Activated CD4-positive, CD25-positive, alpha-beta regulatory T cell treated with anti-CD3 and anti-CD28 coated beads, Interleukin-2, amount 50 U/mL, for 16 hours (primary cell): ENCODE measurements at places on chromosomes 1 and 21.

- no peak for DNase-seq
Observed at GRCh38 chr21:45863267-45863666, 118.3 kb upstream of the COL6A1 start.

- no peak for DNase-seq
Observed at GRCh38 chr1:58727364-58727763, 27.5 kb upstream of the MYSM1 start.

DNA sequence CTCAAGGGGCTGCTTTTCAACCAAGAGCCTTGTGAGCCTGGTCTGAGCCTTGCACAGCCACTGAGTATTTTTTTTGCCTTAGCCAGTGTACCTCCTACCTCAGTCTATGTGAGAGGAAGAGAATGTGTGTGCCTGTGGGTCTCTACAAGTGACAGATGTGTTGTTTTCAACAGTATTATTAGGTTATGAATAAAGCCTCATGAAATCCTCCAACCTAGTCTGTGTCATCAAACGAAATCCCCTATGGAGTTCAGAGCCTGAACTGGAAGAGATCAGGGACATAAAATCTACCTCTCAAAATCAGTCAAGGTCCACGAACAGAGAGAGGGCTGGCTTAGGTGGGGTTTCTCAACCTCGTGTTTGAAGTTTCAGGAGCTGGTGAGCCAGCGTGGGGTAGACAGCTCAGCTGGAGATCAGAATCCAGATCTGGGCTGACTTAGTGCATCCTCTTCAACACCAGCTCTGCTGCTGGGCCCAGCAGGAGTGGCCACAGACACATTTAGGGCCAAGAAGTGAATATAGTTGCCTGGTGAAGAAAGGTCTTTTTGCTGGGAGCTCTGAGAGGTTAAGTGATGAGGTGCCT, 8.2 kb downstream of the XKR8 start:
- DNase-seq: no peak

DNA sequence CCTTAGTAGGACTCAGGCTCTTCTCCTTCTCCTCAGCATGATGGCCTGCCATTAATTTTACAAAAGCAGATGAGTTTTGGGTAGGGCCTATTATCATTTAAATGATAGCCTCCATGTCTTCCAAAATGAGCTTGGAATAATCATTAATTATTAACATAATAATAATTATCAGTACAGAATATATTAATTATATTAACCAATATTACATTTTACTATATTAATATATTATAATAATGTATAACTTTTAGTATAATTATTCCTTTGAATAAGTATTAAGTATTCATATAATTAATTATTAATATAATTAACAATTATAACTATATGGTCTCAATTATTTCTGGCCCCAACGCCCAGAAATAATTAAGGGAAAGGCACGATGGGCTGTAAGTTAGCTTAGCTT, 318.6 kb upstream of the ADGRL4 start:
- DNase-seq: no peak

GRCh38 chr1:71593523-71593922, 512.7 kb upstream of the ZRANB2 start:
- no peak for DNase-seq

DNA sequence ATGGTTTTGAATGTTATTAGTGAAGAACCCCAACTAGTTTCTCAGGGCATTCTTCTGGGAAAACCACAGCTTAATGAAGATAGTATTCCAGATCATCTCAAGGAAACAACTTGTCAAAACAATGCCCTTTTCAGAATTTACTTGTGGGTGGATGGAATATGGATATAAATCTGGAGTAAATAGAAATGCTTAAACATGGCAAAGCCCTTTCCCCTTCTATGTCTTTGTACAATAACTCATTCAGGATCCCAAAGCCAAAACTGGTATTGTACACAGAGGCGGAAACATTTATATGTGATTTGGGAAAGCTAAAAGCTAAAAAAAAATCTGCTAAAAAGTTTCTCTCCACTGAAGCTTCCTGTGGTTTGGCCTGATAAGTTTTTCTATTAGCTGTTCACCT, 55.5 kb upstream of the RGS5 start:
- DNase-seq: no peak

GRCh38 chr1:231814021-231814420, 187.4 kb downstream of the DISC1 start:
- DNase-seq: no peak

DNA sequence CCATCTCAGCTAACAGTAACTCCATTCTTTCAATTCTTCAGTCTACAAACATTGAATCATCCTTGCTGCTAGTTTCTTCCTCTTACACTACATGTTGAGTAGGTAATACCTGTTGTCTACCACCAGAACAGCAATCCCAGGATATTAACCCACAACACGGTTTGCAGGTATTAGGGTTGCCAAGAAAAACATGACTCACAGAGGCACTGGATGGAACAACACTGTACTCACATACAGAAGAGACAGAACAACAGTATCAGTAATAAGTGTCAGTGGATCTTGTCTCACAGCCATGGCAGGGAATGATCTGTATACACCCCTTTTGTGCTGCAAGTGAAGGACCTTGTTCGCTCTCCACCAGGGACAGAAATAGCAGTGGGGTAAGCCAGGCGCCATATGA, 212.1 kb downstream of the GPR52 start:
- DNase-seq: no peak

- DNase-seq: no peak
Observed at GRCh38 chr1:241624935-241625334, 15.2 kb downstream of the CHML start.

DNA sequence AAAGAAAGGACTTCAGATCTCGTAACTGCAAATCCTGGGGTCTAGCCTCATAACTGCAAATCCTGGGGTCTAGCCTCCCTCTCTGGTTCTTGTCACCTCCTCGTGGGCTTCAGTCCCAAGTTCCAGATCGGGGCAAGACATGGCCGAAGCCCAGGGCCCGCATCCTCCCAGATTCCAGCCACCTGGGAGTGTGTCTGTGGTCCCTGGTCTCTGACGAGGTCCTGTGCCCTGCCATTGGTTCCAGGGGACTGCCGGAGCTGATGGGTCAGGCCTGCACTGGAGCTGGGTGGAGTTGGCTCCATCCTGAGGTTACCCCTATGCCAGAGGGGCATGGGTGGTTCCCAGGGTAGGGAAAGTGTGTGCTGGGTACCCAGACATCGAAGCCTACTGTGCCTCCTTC, 17.7 kb upstream of the C1orf174 start:
- DNase-seq: no peak

DNA sequence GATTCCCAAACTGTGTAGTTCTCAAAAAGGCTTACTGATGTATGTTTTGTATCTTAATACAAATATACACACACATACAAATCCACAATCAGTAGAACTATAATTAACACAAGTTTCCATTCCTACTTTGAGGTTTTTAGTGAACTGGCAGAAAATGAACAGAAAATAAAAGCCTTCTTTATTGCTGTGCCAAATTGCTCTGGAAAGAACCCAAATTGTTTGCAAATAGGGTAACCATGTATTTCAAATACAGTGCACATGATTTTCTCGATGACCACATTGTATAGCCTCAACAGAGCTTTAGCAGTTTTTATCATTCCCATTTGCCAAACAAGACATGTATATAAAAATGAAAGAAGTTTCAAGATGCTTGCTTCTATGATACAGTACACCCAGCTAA, 173.3 kb downstream of the COL24A1 start:
- DNase-seq: no peak

GRCh38 chr21:39863111-39863510, 4.1 kb upstream of the PCP4 start:
- DNase-seq: no peak
